Natural killer cell (primary cell): ENCODE measurements at places on chromosomes 6 and 20. TPM values are rescaled to one million over a fixed set of nuclear protein-coding genes. Genes with fewer than 3 reads are reported as not detected.
A peak's percentile ranks its signal among the peaks of the same experiment; 100 is the strongest.

GRCh38 chr6:10589429-10589727, 68.2 kb downstream of the GCNT2 start:
- no peak for DNase-seq

DNA sequence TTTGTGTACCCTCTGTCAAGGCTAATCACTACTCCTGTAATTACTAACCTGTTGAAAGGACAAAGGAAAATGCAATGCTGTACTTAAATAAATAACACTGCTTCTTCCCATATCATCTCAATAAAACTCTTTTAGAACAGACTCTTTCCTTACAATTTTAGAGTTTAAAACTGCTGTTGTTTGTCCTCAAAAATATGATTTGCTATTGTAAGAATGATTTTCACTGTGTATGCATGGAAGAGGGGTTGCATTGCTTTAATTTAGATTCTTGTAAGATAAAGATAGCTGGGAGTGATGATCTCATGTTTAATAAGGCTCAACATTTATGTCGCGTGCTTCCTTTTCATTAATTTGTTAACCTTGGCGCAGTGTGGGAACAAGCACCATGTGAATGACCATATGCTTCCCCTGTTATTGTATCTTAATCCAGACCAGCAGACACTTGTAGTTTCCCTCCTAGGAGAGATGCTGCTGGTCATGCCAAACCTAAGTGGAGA, 89.8 kb upstream of the ATXN1 start:
- no peak for DNase-seq

DNA sequence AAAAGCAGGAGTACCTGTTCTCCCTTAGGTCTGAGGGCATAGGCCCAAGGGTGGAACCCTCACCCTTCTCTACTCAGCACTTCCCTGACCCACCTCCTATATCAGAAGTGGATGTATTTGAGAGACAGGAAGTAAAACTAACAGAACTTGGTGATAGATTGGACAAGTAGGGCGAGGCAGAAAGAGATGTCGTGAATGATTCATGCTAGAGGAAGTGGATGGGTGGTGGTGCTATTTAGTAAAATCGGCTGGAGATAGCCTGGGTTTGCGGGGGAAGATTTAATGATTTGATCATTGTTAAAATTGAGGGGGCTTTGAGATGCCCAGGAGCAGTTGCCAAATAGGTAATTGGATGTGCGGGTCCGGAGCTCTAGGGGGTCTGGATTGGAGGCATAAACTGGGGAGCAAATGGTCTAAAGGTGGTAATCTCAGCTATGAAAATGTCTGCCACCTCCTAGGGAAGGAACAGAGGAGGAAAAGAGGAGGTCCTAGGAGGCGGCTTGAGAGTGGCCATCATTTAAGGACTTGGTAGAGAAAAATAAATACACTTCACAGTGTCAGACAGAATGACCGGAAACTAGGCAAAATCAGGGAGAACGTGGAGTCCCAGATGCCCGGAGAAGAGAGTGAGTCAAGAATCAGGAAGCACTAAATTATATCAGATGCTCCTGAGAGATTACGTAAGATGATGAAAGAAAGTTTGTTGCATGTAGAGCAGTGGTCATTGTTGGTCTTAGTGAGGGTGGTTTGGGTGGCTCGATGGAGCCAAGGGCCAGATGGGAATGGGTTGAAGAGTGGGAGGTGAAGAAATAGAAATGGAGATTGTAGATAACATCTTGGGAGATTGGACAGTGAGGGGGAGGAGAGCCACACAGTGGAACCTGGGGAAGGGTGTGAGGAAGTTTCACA, 142.0 kb downstream of the CEP57L1 start:
- DNase-seq, result peak; percentile 25

Gene C6orf89
- 34.3 TPM for total RNA-seq

Gene ASCC3
- 44.1 TPM for total RNA-seq
